ENCODE measurements at places on chromosomes 3 and 15.

GRCh38 chr3:119774444-119774843, 7.5 kb upstream of the NR1I2 start:
- no peak for DNase-seq

GRCh38 chr3:118801899-118802298, 232.7 kb downstream of the IGSF11 start:
- no peak for DNase-seq

GRCh38 chr15:70795311-70795665, 31.9 kb upstream of the UACA start:
- DNase-seq, result peak; percentile 95

DNA sequence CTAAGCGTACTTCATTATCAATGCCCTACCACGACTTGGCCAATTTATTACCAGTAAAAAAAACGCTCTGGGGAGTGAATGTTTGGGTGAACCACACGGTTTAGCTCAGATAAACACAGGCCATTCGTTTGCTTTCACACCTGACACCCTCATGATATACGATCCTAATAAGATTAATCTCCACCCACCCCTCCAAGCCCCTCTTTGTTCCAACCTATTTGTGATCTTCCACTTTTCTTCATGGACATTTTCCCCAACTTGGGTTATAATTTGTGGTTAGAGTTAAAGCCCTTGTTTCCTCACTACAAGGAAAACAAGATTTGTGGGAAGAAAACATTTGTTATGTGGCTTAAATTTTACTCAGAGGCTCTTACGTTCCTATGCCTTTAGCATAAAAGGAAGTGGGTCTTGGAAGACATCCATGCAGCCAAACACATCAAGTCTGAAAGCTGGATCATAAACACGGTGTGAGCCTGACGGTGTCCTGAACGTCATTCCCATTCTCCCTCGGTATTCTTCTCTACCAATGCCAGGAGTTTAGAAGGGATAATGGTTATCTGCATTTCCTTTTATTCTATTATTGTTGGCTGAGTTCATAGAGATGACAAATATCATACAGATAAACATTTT, 518.9 kb downstream of the NR2F2 start:
- DNase-seq, result no peak

- DNase-seq, result peak; percentile 31
Measured at GRCh38 chr3:159322322-159322939, 520.6 kb downstream of the MFSD1 start.

DNA sequence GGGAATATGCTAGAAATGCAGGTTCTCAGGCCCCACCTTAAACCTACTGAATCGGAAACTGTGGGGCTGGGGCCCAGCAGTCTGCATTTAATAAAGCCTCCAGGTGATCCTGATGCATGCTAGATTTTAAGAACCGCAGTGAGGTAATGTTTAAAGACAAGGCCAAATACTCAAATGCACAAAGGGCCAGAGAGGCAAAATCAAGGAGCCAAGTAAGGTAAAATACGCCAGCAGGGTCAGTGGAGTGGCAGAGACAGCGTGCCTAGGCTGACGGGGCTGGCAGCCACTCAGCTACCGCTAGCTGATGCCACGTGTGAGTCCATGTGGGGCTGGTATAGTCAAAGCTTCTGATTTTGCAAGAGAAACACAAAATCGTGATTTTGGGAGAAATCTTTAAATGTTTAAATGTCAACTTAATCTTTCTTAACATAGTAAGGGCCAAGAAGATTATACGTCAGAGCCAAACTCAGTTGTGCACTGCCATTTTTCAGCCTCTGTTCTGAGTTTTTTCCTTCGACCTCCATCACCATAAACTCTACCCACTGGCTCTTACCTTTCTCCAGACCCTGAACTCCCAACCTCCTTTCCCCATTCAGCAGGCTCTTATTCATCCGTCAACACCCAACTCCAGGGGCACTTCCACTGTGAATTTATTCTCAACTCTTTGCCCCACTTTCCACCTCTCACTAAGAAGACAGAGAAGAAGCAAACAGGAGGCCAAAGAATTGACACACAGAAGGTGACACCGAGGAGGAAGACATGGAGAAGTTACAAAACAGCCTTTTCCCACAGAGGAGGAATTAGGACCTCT, 136.6 kb upstream of the RAD18 start:
- no peak for DNase-seq

DNA sequence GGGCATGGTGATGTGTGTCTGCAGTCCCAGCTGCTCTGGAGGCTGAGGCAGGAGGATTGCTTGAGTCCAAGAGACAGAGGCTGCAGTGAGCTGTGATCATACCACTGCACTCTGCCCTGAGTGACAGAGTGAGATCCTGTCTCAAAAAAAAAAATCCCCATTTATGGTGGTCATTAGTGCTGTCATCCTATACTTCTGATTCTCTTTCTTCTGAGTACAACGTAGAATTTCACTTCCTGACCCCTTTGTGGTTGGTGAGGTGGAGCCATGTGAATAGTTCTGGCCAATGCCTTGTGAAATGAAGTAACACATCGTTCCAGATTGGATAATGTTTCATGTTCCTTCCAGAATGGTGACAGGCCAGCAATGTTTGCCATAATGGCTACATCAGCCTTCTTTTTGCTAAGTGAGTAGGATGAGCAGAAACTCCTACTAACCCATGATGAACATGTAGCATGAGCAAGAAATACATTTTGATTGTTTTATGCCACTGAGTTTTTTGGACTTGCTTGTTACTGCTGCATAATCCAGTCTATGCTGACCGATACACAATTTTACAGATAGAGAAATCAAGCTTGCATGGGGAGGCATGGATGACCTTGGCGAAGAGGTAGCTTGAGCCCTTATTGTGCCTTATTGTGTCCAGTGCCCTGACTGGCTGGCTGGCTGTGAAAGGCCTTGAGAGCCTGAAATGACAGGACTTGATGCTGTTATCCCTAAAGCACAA, 30.9 kb upstream of the TLE3 start:
- DNase-seq, result no peak

- peak; percentile 16 for DNase-seq
Measured at GRCh38 chr15:47754312-47754711, 37.0 kb downstream of the SEMA6D start.

DNA sequence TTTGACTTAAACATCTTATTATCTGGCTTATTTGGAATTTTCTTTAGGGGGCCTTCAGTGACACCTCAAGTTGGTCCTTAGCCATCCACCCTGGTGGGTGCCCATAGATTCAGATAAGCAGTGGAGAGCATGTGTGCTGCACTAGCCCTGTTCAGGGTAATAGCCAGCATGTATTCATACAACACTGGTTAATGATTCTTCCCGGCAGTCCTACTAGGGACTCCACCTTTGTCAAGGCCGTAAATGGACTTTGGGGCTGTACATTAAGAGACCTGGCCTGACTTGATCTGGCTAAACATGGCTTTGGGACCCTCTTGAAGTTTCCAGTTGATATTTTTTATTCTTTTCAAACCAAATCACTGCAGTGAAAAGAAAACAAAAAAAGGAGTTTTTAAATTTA, 125.8 kb downstream of the PTPRG start:
- DNase-seq, result no peak

- DNase-seq, result peak; percentile 40
Measured at GRCh38 chr3:149542375-149543312, 68.1 kb downstream of the TM4SF4 start.

- no peak for DNase-seq
Measured at GRCh38 chr15:58087871-58088270, 22.4 kb upstream of the ALDH1A2 start.

GRCh38 chr15:98063871-98064270, 103.4 kb downstream of the ARRDC4 start:
- no peak for DNase-seq

- no peak for DNase-seq
Measured at GRCh38 chr3:167992381-167992780, 103.3 kb downstream of the GOLIM4 start.

- no peak for DNase-seq
Measured at GRCh38 chr3:194979173-194979572, 291.8 kb downstream of the XXYLT1 start.
